ENCODE measurements at places on chromosomes 4 and X.

GRCh38 chr4:181909368-181909767, 333.8 kb upstream of the TENM3 start:
- no peak for DNase-seq

GRCh38 chr4:99435154-99435553, at the start of gene ADH7:
Gene ADH7, minus strand, starts transcription at chr4:99435342. Its CDS starts 109 bp downstream, at chr4:99435233.
- DNase-seq: no peak

GRCh38 chrX:153688911-153689590, 1.3 kb downstream of the SLC6A8 start:
- no peak for DNase-seq

DNA sequence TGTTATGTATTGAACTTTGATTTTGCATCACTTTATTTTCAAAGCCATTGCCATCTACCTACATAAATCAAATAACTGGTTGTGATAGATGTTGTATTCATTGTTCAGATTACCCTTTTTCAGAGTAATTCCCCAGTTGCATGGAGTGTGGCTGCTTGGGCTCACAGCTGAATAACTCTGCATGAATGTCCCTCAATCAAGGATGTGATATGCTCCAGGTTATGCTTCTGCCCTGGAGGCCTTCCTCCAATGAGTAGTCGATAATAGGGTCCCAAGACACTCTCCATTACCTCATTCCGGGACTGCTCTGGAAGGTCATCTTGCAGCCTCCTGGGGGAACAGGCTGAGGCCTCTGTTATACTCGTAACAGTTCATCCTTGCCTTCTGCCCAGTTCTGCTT, 251.8 kb downstream of the ADGRL3 start:
- DNase-seq: no peak

GRCh38 chr4:175405961-175406360, 406.1 kb downstream of the GPM6A start:
- no peak for DNase-seq

GRCh38 chr4:37678624-37679023, 7.6 kb downstream of the RELL1 start:
- no peak for DNase-seq

- no peak for DNase-seq
Measured at GRCh38 chr4:9932771-9933170, 88.5 kb downstream of the SLC2A9 start.

DNA sequence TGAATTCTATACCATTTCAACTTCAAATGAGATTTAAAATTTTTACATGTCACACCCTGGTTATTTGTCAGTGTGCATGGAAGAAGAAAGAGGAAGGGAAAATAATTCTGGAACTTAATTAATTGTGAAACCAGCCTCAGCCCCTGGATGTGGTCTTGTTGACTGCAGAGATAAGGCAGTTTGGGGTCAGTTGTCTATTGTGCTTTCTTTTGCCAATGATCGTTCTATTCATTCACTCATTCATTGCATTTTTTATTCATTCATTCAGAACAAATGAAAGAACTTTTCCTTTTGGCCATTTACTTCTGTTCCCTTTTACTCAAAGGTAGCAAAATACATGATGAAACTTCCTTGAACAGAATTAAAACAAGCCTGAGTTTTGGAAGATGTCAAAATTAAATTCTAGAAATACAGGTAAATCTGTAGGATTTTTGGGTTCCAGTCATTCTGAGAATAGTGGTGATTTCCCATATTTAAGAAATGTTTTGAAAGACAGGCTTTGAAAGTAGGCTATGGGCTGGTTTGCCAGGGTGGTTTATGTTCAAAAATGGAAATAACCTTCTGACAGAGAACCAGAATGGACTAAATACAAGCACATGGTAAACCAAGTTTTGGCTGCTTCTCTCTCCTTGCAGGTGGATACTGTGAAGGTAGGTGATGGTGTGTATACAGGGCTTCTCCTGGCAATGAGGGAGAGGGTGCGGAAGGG, 35.7 kb downstream of the PARM1 start:
- no peak for DNase-seq

DNA sequence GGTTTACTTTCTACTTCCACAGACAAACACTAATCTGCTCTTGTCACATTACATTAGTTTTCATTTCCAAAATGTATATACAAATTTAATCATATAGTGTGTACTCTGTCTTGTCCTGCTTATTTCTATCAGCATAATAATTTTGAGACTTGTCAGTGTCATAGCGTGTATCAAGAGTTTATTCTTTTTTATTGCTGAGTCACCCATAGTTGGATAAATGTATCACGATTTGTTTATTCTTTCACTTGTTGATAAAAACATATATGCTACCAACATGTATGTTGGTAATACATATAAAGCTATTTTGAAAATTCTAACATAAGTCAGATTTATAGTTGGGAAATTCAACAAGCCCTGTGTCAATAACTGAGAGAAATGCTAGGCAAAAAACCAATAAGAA, 261.2 kb downstream of the TRAM1L1 start:
- DNase-seq: no peak

GRCh38 chr4:81455897-81456296, 15.8 kb downstream of the RASGEF1B start:
- no peak for DNase-seq

GRCh38 chrX:30589146-30589888, 11.8 kb upstream of the TASL start:
- DNase-seq: no peak

GRCh38 chr4:123256901-123257300, 139.7 kb upstream of the SPRY1 start:
- no peak for DNase-seq

DNA sequence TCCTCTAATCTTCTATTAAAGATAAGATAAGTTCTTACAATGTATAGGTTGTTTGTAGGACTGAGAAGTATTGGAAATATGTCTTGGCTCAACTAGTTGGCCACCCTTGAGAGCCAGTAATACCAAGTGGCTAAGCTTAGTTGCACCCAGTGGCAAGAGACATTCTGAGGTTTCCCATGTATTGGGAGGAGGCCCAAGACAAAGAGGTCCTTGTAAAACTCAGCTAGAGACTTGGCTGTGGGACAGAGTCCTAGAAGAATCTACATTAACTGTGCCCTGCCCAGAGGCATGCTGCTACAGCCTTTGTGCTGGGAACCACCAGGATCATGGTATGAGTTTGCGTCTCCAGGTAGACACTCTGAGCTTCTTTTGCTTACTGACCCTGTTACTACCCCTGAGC, 41.9 kb upstream of the SLC4A4 start:
- DNase-seq: no peak

- DNase-seq: no peak
Measured at GRCh38 chrX:108304210-108304609, 134.0 kb downstream of the COL4A6 start.

GRCh38 chrX:23782455-23782854, 518 bp upstream of the SAT1 start:
- no peak for DNase-seq

DNA sequence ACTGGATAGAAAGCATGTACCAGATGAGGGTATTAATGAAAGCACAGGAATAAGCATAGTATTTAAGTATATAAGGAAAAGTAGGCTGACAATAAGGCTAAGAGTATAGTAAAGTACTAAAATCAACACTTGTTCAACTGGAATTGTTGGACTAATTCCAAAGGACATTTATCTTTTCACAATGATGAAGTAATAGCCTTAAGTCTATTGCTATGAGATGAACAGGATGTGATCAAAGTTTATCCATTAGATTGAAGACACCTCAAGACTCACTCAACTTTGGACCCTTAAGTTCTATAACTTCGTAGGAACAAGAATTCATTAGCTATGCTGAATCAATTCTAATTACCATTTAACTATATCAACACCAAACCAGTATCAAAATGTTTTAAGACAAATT, 7.6 kb downstream of the MAD2L1 start:
- no peak for DNase-seq

DNA sequence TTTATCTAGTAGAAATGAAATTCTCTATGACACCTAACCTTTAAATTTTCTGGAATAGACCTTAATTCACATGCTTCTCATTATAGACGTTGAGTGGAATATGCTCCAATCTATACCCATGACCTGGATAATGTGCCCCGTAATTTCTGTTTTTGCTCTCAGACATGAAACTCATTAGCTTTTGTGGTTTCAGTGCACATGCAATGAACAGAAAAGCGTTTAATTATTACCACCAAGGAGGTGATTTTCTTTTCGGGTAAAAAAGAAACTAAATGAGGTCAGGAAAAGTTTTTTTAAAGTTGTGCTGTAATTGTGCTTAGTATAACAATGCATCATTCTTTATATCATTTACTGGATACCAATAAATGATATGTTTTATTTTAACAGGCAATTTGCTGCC, 1703.9 kb upstream of the TENM3 start:
- DNase-seq: no peak

GRCh38 chr4:38618505-38618904, 45.5 kb upstream of the KLF3 start:
- DNase-seq: no peak

DNA sequence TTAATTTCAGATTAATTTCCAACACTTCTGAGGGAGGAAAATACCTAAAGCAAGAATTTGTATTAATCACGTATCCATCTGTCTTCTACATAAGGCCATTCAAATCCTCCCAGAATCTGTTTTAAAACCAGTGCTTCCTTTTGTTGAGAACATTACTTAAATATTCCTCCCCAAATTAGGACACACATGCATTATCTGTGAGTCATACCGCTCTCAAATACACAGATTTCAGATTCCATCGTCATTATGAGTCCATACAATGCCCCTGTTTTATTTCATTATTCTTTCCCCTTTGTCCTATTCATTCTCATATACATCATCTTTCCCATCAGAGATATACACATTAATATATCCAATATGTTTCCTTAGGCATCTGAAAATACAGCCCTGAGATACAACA, 57.3 kb upstream of the PRSS12 start:
- DNase-seq: no peak

- DNase-seq: no peak
Measured at GRCh38 chr4:76426272-76426671, 5.3 kb upstream of the CCDC158 start.

DNA sequence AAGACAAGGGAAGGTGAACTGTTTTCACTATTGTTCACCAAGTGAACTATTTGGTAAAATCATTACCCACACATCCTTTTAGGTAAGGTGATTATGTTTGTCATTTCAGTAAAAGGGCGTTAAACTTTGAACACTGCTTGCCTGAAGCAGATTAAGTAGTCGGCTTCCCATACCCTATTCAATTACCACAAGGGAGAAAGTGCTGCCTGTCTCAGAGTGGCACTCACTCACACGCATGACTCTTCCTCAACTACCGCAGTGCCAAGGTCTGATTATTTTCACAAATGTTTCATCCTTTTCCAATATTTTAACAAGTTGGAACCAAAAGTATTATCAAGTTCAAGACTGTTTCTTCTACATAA, 11.0 kb downstream of the VEGFC start:
- no peak for DNase-seq

GRCh38 chr4:23232987-23233386, 540.2 kb downstream of the GBA3 start:
- no peak for DNase-seq

- DNase-seq: no peak
Measured at GRCh38 chr4:74627093-74627492, 167.2 kb downstream of the BTC start.

- DNase-seq: peak; percentile 53
Measured at GRCh38 chr4:17336524-17336961, 175.3 kb downstream of the QDPR start.

DNA sequence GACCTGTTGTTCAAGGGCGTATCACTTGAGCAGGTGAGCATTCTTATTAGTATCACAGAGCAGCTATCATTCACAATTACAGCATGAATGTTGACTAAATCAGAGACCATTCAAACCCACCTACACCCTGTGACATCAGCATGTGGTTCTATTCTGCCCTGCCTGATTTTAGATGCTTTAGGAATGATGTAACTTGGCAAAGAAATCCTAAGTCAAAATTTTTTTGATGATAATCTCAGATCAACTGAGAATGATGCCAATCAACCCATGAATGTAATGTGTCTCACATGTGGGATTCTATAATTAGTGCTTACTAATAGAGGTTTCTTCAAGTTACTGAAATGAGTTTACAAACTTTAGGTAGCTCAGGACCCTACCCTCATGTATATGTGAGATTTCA, 13.4 kb upstream of the CHIC2 start:
- DNase-seq: no peak

DNA sequence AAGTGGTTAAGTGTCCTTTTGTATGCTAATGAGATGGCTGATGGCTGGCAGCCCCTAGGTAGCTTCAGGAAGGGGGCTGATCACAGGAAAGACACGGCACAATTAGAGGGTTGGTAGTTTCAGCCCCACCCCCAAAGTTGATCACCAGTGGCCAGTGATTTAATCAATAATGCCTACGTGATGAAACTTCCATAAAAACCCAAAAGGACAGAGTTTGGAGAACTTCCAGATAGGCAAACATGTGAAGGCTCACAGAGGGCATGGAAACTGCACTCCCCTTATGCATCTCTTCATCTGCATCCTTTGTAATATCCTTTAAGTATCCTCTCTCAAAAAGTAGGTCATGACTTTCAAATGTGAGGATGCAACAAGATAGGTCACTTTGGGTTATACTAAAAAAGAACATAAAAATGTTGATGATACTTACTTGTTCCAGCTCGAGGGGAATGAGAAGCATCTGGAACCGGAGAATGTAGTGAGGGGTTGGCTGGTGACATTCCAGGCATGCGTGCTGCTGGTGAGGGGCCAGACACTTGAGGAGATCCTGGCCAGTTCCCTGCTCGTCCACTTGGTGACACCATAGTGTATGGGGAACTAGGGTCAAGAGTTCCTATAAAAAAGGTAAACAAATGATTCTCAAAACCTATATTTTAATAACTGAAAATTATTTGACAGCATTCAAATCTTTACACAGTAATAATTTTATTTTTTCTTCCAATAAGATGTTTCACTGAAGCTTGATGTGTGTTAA, 16.7 kb upstream of the CXorf38 start:
- DNase-seq: no peak

- DNase-seq: no peak
Measured at GRCh38 chrX:103063191-103063845, 653 bp downstream of the BEX1 start.

GRCh38 chr4:53490161-53490956, 100.9 kb downstream of the LNX1 start:
- DNase-seq: no peak

DNA sequence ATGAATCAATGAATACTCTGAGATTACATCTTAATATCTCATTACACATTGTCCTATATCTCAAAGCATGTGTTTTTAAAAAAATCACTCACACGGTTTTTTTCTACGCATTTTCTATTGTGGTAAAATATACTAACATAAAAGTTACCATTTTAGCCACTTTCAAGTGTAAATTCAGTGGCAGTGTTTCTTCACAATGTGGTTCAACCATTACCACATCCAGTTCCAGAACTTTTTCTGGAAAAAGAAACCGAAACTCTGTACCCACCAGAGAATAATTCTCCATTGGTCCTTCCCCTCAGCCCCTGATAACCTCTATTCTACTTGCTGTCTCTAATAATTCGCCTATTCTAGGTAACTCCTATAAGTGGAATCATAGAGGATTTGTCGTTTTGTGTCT, 35.3 kb upstream of the ACSL1 start:
- no peak for DNase-seq
